Hematopoietic multipotent progenitor cell treated with erythropoietin and hydrocortisone succinate and interleukin-3 and kit ligand, for 8 days (in vitro differentiated cells): ENCODE measurements at places on chromosomes 16 and 17.
A peak's percentile ranks its signal among the peaks of the same experiment; 100 is the strongest.

GRCh38 chr16:12398029-12398682 lies 405.5 kb downstream of the CPPED1 start:
- no peak for DNase-seq

DNA sequence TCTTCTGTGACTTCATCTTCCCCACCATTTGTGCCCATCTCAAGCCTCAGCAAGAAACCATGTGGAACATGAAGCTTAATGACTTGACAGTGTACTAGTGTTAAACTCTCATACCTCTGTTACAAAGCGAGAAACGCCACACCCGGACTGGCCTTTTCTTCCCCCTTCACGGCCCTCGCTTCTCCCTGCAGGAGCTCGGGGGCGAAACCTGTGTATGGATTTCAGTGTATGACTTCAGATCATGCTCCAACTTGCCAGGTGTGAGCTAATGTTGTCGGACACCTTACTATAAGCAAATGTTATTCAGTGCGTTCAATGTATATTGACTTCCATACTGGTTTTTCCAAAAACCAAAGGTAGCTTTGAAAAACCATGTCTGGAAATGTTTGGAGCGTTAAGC lies 20.1 kb upstream of the SLC5A11 start:
- DNase-seq: no peak

- DNase-seq: peak; percentile 61
These were observed 25.0 kb downstream of the HOXB1 start for GRCh38 chr17:48505788-48506187.

DNA sequence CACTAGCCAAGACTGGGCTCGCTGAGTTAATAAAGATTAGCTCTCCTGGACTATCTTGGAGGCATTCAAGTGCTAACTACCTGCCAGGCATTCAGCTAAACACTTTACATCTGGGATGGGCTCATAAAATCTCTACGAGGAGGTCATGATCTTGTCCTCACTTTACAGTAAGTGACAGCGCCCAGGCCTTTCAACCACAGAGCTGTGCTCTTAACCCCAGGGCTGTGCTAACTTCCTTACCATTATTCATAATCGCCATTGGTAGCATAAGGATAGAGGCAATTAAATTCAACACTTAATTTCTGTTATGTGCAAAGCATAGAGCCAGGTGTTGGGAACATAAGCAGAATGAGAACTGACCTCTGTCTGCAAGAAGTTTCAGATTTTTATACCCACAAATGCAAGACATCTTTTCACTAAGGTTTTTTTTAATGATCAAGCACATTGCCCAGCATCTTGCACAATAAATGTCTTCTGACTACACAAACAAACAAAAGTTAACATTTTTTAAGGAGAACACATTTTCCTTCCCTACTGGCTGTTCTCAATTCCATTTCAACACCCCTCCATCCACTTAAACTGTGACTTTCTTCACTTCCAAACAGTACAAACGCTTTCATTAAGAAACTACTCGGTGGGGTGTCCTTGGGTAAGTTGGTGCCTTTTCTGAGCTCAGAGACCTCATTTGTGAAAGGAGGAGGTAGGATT lies 172.3 kb downstream of the C16orf78 start:
- no peak for DNase-seq

DNA sequence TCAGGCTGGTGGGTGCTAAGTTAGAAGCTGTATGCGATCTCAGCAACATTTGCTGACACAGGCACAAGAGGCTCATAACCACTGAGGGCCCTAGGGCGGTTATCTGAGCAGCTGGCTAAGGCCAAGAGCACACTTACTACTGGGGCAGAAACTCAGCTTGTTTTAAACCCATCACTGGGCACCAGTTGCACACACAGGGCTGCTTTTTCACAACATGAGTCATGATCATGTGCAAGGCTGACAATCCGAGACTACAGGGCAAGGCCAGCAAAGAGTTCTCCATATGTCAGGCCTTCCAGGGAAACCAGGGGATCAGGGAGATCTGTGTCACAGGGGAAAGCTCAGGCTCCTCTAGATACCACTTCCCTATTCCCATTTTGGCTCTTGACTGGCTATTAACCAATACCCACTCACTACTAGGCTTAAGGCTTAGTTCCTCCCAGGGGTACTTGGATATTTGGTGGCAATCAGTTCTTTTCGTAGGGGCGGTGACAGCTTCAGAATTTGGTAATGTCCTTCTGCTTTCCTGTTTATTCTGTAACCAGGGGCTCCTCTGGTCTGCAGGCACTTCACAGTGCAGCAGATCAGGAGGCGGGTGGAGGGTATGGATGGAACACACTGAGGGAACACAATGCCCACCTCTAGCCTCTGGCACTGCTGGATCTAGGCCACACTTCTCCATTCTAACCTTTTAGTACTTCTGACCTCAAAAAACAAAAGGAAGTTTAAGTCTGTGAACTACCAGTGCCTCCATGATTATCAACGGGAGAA lies 44.9 kb upstream of the ERN1 start:
- DNase-seq: no peak

GRCh38 chr17:79945591-79946255 lies 89.9 kb downstream of the TBC1D16 start:
- DNase-seq: no peak

DNA sequence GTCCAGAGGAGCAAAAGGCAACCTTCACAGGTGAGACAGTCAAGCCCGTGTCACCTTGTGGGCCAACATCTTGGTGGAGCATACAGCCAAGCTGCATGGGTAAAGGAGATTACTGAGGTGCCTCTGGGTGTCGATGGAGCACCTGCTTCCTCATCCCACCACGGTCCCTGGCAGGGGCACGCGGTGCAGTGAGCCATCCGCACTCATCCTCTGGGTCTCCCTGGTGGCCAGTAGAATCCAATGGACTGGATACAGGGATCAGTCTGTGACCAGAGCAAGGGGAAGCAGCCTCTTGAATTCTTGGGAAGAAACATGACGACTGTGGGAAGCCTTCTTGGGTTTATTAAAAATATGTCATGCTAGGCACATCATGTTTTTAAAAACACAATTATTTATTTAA lies 4.8 kb upstream of the WSCD1 start:
- DNase-seq: no peak

DNA sequence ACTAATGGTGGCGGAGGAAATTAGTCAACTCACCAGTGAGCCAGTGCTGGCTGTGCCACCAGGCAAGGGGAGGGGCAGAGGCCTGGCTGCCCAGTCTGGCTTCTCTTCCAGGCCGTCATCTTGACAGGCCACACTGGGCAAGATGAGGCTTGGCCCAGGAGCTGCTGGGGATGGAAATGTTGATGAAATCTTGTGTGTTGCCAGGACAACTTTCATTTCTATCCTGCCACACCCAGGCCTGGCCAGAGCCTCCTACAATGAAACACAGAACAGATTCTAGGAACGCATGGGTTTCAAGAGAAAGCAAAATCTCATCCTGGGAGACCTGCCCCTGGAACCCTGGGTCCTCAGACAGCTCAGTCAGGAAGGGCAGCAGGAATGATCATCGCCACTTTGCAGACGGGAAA lies 9.3 kb downstream of the HEXIM2 start:
- peak; percentile 50 for DNase-seq
